ENCODE measurements at places on chromosomes 6 and 20.
A peak's percentile ranks its signal among the peaks of the same experiment; 100 is the strongest.

GRCh38 chr6:135820340-135820739 is 31.2 kb upstream of the PDE7B start:
- no peak for DNase-seq

DNA sequence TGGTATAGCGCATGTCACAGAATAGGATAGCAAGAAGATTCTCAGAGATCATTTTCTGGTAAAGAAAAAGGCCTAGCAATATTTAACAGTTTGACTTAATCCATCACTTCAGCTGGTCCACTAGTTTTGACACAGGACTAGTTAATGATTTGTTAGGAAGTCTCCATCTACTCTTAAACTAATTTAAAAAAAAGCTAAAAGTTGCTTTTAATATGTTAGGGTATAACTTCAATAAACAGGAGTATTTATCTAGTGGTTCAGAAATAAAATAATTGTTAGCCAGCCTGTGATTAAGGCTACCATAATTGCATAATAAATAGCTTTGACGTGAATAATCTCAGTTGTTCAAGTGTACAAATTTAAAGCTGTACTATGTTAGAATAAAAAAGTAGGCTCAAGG is 195.6 kb downstream of the FUT9 start:
- DNase-seq = no peak

- no peak for DNase-seq
These were observed 6.5 kb downstream of the ELOVL5 start for GRCh38 chr6:53342217-53342616.

DNA sequence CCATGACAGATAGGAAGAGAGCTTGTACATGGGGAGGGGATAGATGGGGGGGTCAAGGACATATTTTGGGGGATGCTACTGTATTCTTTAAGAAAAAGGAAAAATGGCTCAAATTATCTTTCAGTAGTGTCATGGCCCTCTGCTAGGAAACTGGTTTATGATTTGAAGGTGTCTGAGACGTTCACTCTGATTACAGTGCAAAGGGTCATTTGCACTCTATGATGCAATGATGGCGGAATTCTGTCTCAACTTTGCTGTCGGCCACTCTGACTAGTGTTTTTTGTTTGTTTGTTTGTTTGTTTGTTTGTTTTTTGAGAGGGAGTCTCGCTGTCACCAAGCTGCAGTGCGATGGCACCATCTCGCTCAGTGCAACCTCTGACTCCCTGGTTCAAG is 180.0 kb downstream of the SOX4 start:
- DNase-seq = no peak

GRCh38 chr6:78835817-78836216 is 31.5 kb upstream of the IRAK1BP1 start:
- no peak for DNase-seq

GRCh38 chr6:3619201-3619600 is 132.3 kb downstream of the PXDC1 start:
- DNase-seq = no peak

DNA sequence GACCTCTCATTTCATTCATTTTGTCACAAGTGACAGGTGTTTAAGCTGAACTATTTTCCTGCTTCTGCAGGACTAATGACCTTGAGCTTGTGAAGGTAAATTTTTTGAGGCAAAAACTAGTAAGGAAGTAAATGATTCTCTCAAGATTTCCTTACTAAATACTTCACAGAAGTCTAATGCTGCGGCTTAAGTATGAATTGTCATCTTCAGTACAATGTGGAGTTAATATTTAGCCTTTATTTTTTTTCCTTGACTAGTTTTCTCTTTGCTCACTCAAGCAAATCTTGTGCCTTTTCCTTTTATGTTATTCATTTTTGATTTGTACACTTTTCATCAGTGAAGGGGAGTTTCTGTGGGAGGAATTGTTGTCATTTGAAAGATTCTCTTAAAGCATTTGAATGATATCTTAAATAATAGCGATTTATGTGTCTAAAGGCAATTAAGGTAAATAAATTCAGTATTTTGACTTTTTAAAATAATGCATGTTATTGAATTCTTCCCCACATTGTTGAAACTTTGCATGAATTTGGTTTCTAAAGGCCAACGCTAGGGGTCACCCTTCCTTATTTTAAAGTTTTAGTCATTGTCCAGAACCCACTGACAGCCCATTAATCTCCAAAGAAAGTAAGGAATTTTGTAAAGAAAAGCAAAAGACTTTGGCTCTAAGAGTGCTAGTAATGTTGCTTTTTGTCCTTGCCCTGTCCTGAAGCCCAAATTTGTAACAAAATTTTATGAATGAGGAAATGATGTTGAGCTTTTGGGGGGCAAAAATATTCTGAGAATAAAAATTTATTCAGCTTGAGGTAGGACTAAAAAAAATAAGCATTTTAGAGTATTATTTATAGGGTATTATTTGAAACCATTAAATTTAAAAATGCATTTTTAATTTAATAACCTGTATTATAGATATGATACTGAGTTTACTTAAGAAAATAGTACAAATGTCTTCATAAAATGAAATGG is 157.4 kb upstream of the LAMA2 start:
- peak; percentile 13 for DNase-seq

- DNase-seq = no peak
These were observed 4.7 kb downstream of the GMPR start for GRCh38 chr6:16243055-16243454.

GRCh38 chr6:45698046-45698445 is 317.6 kb downstream of the CLIC5 start:
- no peak for DNase-seq

DNA sequence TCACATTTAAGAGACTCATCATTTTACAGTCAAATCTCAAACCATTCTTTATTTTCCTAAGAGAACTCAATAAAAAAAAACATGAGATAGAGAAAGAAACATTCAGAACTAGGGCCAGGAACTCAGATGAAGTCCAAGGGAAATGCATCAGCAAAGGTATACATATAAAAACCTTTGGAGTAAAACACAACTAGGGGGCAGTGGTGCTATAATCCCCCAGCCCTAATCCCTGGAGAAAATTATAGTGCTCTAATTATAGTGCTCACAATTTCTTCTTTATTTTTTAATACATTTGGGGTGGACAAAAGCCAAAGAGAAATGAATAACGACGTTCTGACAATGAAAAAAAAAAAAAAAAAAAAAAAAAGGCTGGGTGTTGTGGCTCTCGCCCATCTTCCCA is 100.6 kb upstream of the EMILIN3 start:
- no peak for DNase-seq

DNA sequence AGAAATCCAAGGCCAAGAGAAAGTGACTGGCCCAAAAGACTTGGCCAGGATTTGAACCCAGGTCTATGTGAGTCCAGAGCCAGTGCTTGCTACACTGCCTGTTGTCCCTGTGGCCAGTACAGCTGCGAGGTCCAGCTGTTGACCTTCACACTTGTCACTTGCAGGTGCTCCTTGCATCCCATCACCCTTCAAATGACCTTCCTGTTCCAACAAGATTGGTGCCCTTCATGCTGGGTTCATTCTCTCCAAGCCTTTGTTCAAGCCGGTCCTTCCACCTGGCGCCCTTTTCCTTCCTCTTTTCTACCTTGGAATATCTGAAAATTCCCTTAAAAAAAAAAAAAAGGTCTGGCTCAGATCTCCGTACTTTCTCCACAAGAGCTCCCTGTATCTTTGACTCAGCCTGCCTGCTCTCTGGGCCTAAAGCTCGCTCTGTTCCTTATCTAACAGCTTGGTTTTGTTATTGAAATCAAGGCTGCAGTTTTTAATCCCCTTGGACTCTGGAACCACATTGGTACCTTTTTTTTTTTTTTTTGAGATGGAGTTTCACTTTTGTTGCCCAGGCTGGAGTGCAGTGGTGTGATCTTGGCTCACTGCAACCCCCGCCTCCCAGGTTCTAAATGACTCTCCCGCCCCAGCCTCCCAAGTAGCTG is 22.2 kb upstream of the MRPS18A start:
- DNase-seq = no peak

GRCh38 chr6:36683656-36684446 is 5.3 kb downstream of the CDKN1A start:
- DNase-seq = no peak

DNA sequence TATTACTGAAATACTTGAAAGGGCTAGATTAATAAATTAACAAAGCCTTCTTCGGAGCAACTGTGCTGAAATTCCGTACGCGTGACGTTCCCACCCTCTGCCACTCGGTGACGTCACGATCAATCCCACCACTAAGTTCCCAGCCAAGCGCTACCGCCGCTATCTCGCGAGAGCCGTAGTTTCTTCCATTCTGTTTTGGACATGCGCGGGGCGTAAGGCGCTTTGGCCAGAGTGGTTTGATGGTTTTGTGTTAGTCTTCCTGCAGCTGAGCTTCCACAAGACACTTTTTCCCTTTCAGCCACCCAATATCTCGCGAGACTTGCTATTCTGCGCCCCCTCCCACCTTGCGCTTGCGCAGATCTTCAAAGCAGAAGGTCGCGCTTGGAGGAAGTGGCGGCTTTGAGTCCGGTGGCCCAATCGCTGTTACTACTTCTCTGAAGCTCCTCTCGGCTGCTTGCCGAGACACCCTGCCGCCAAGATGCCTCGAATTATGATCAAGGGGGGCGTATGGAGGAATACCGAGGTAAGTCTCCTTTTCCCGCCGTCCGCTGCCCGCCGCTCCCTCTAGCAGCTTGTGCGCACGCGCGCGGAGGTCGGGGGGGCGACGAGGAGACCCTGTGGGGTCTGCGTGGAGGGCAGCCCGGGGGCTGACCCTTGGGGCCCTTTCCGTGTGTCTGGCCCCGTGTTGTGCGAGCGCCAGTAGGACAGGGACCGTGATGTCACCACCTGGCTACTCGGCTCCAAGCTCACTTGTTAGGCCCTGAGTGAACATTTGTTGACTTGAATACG is at the start of gene CDC5L:
CDC5L (plus strand) TSS at position 361 of the 789 bp plus-strand sequence; CDS start at position 479, 118 bp downstream.
- peak; percentile 96 for DNase-seq

GRCh38 chr6:142482249-142482648 is 180.4 kb downstream of the ADGRG6 start:
- DNase-seq = no peak

- no peak for DNase-seq
These were observed 73.8 kb upstream of the ECI2 start for GRCh38 chr6:4209196-4209595.

GRCh38 chr6:159973951-159974350 is 5.1 kb downstream of the IGF2R start:
- peak; percentile 30 for DNase-seq

GRCh38 chr6:32972353-32973143 is 4.2 kb downstream of the BRD2 start:
- no peak for DNase-seq

GRCh38 chr6:15499125-15499524 is 163.7 kb downstream of the DTNBP1 start:
- DNase-seq = no peak

DNA sequence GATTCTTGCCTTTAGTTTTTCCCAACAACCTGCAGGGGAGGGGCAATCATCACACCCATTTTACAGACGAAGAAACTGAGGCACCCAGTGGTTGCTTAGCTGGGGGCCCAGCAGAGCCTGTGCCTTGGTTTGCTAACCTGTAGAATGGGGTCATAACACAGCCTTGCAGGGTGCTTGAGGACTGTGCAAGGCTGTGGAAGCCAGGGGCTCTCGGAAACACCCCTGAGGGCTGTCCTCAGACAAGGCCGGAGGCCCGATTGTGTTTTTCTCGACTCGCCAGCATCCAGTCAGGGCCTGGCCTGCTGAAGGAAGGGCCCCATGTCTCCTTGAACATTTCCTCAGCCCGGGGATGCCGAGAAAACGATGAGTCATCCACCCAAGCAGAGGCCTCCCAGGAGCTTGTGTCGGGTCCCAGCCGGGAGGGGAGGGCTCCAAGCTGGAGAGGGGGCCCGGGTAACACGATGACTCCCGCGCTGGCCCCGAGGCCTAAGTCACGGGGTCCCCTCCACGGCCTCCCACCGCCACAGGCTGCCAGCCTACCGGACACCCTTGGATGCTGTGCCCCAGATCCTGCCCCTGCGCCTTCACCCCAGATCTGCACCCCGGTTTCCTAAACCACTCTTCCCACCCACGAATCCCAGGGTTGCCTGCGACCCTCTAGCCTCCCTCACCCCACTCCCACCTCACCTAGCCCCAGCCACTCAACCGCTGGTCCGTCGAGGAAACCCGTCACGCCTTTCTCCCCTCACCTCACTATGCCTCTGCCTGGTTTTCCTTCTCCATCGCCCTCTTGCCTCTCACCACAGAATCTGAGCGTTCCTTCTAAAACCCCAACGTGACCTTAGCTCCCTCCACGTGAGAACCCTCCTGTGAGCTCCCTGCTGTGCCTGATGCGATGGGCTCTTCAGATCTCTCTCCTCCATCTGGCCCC is 10.6 kb downstream of the NOL4L start:
- peak; percentile 33 for DNase-seq

DNA sequence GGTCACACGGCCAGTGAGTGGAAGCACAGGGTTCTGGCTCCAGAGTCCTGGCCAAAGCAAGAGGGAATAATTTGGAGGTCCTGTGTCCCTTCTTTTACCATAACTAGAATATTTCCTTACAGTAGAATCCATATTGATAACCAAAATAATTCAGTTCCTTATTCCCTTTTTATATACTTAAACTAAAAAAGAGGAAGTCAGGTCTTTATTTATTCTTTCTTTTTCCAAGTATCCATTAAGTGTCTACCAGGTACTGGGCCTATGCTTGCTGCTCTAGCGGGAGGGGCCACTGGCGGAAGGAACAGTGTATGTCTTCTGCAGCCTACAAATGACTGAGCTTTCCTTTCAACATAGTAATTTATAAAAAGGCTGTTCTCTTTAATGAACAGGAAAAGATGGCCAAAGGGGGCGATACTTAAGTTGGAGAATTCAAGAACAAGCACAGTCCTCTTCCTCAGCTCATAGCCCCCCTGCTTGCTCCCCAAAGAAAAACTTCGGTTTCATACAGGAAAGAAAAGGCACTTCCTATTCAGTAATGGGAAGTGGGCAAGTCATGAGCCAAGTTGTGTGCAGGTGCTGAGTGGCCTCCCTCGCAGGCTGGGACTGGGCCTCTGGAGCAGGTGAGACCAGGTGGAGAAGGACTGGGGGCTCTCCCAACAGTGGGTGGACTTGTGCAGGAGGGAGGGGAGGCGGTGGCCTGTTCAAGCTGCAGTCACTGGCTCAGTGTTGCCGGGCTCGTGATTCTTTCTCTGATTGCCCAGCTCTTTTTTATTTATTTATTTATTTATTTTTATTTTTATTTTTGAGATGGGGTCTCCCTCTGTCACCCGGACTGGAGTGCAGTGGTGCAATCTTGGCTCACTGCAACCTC is 110.9 kb downstream of the ARMC2 start:
- no peak for DNase-seq

DNA sequence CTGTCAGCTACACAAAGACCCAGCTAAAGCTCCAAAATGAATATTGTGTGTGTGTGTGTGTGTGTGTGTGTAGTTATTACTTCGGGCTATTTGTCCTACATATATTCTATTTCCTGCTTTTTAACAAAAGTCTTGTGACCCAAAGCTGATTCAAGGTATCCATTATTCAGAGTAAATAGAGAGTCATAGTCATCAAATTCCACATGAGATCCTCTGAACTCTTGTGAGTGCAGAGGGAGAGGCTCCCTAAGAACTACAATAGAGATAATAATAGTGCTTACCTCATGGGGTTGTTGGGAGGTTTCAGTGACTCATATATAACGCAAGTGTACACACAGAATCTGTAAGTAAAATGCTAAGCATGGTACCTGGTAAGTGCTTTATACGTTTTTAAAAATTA is 95.6 kb upstream of the SHLD1 start:
- peak; percentile 37 for DNase-seq

Data from NCI-H460 (cell line).